ENCODE measurements at places on chromosomes 4 and X.
A peak's percentile ranks its signal among the peaks of the same experiment; 100 is the strongest.

DNA sequence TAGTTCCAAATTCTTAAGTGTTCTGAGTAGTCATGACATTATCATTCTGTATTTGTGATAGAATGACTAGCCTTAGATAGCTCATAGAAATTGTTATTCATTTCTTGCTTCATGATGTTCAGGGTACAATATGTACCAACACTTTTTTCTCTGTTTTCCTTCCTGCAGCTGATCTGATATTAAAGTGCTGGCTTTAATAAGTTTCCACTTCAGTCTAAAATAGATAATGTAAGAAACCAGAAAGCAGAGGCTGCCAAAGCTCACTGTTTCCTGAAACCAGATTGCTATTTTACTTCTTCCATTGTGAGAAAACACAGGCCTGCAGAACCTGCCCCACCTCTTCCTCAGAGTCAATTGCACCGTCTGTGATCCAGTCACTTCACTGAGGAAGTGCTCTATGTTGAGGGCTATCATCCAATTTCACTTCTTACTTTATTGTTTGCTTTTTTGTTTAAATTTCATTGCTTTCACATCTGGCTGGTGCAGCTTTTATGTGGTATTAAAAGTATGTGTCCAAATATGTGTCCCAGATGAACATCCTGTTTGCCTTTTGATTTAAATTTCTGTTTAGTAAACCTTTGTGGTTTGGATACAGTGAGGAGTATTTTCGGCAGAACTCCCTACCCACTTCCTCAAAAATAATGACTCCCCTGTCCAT is 652.1 kb downstream of the ANKRD50 start:
- no peak for DNase-seq

- no peak for DNase-seq
Observed at GRCh38 chr4:6184169-6184568, 16.2 kb downstream of the JAKMIP1 start.

DNA sequence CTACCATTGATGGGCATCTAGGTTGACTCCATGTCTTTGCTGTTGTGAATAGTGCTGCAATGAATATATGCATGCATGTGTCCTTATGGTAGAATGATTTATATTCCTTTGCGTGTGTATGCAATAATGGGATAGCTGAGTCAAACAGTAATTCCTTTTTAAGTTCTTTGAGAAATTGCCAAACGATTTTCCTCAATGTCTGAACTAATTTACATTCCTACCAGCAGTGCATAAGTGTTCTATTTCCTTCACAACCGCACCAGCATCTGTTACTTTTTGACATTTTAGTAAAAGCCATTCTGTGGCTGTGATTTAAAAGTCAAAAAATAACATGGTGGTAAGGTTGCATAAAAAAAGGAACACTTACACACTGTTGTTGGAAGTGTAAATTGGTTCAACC is 103.1 kb upstream of the FAM47B start:
- DNase-seq = no peak

- no peak for DNase-seq
Observed at GRCh38 chrX:25721564-25721963, 416.6 kb upstream of the MAGEB18 start.

- DNase-seq = no peak
Observed at GRCh38 chr4:70178075-70178660, 17.4 kb upstream of the ODAM start.

GRCh38 chr4:106898621-106899230 is 137.4 kb downstream of the DKK2 start:
- peak; percentile 19 for DNase-seq

GRCh38 chr4:40214661-40215418 is 18.0 kb downstream of the RHOH start:
- DNase-seq = no peak

DNA sequence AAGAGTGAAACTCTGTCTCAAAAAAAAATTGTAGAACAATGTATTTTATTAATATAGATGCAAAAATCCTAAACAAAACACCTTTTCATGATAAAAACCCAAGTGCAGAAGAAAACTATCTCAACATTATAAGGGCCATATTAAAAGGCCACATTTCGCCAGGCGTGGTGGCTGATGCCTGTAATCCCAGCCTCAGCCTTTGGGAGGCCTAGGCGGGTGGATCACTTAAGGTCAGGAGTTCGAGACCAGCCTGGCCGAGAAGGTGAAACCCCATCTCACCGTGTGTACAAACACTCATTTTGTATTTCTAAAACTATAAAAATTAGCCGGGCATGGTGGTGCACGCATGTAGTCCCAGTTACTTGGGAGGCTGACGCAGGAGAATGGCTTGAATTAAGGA is 9.9 kb upstream of the FAM193A start:
- DNase-seq = no peak

DNA sequence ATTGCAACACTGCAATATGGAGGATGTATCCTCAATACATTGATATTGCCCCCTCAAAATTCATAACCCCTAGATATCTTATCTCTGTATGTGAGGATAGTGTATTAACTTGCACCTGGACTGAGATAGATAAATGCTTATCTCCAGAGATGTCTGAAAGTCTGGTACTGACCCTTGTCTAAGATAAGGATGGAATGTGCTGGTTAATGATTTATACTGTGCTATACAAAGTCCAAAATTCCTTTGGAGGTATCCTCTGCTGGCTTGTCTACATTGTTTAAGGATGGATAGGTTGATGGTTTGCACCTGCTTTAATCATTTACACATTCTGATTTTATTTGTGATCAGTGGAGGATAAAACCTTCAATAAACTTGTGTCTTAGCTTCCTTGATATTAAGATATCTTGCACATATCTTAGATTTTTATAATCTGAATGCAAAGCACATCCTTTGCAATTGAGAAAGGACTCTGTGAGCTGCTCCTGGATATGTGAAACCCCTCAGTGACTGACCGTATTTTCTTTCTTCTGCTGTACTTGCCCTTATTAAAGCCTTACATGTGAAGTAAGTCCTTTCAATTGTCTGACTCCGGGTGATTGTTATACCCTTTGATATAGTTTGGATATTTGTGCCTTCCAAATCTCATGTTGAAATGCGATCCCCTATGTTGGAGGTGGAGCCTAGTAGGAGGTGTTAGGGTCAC is 430.3 kb upstream of the MAOA start:
- no peak for DNase-seq

DNA sequence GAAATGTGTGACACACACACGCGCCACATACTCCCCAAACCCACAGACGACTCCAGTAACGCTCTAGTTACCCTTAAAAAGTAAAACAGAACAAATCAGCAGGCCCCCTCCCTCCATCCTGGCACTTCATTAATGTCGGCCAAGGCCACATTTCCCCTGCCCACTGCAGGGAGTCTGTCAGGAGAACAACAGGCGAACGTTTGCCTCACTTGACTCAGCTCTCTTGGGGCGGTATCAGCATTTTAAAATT is 671 bp upstream of the FHIP1A start:
- no peak for DNase-seq

DNA sequence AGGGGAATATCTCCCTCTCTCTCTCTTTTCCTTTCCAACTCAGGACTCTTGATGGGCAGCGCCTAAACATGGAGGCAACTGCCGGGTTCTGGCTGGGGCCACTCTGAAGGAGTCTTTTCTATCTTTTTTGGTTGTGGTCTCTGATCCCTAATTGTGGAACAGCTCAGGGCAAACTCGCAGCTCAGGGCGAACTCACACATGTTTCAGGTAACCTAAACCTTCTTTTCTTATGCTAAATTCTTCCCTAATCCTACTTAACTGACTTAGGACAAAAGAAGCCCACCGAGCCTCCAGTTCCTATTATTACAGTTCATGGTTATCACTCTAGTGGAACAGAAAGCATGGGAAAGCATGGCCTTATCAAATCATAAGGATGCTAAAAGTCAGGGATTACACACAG is 21.3 kb downstream of the ETDA start:
- DNase-seq = no peak

- DNase-seq = no peak
Observed at GRCh38 chr4:10758906-10759305, 74.3 kb upstream of the CLNK start.

DNA sequence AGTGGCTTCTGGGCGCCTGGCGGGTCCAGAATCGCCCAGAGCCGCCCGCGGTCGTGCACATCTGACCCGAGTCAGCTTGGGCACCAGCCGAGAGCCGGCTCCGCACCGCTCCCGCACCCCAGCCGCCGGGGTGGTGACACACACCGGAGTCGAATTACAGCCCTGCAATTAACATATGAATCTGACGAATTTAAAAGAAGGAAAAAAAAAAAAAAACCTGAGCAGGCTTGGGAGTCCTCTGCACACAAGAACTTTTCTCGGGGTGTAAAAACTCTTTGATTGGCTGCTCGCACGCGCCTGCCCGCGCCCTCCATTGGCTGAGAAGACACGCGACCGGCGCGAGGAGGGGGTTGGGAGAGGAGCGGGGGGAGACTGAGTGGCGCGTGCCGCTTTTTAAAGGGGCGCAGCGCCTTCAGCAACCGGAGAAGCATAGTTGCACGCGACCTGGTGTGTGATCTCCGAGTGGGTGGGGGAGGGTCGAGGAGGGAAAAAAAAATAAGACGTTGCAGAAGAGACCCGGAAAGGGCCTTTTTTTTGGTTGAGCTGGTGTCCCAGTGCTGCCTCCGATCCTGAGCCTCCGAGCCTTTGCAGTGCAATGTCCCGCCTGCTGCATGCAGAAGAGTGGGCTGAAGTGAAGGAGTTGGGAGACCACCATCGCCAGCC is at the start of gene ATOH1:
Gene ATOH1 (plus strand): TSS at position 422 of the 663 bp plus-strand sequence. CDS start 174 bp downstream, at position 596.
- DNase-seq = no peak

GRCh38 chrX:2583194-2584162 is 82.7 kb upstream of the DHRSX start:
- no peak for DNase-seq

- no peak for DNase-seq
Observed at GRCh38 chrX:8403988-8404387, 60.6 kb upstream of the VCX3B start.

DNA sequence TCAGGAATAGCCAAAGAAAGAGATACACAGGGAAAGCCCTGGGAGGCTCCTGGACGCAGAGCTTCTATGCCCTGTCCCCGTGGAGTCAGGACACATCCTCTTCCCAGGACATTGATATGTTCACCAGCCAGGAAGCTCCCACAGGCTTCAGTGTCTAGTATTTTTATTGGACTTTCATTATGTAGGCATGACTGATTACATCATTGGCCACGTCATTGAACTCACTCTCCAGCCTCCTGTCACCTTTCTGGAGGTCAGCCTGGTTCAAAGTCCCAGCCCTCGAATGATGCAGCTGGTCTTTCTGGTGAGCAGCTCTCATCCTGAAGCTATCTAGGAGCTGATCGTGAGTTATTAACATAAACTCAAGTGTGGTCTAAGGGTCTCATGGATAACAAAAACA is 104.1 kb downstream of the CPEB2 start:
- no peak for DNase-seq
